ENCODE measurements at places on chromosomes 5 and 9.

DNA sequence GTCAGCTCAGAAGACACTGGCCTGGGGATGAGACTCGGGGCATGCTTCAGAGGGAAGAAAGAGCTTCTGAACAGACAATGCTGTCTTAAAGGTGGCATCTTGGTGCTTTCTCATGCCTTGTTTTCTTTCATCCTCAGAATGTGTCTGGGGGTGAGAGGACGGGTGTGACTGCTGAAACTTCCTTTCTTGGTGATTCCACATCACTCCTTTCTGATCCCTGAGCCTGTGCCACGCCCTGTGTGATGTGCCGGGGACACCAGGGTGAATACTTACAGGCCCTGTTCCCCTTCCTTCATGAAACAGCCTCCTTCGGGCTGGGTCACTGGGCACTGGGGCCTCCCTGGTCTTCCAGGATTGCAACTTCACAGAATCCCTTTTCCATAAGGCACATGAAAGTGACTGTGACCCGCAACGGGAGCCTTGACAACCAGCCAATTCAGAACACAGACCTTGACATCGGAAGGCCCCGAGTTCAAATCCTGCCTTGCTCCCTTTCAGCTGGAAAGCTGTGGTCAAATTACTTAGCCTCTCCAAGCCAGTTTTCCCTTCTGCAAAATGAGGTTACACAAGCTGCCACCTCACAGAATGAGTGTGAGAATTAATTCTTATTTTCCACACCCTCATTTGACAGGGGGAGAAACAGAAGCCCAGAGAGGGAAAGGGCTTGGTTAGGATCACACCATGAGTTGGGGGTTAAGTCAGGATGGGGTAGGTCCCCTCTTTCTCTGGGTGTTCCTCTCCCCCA is 44.1 kb upstream of the IL17B start:
- no peak for DNase-seq

GRCh38 chr5:124745007-124745927 is 1.2 kb downstream of the ZNF608 start:
- peak; percentile 41 for DNase-seq

DNA sequence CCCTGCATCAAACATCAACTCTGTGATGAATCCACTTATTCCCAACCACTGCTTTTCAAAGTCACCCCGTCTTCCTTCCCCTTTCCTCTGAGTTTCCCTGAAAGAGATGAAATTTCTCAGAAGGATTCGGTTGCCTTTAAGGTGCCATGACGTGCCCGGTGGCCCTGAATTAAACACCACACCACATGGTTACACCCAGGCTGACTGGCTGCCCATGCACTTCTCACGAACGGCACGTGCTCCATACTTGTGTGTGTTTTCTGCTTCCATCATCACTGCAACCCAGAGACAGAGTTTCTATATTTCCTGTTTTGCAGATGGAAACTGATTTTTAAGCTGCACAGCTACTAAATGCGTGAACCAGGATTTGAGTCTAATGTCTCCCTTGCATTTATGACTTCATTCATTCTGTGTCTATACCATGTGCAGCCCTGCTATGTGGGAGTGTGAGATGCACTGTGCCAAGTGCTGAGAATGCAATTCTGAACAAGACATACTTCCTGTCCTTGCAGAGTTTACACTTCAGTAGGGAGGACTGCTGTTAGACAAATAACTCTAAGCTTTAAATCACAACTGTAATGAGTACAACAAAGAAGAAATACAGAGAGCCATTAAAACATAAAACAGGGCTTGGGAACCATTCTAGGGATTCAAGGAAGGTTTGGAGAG is 162.9 kb downstream of the NXNL2 start:
- DNase-seq = no peak

- peak; percentile 76 for DNase-seq
Measured at GRCh38 chr5:113085880-113086409, 109.3 kb downstream of the DCP2 start.

GRCh38 chr9:121267689-121268597 is at the start of gene GSN:
TSS of gene GSN (plus strand) at chr9:121268162. CDS start at chr9:121301972, 33,810 bp downstream.
- DNase-seq = peak; percentile 69

DNA sequence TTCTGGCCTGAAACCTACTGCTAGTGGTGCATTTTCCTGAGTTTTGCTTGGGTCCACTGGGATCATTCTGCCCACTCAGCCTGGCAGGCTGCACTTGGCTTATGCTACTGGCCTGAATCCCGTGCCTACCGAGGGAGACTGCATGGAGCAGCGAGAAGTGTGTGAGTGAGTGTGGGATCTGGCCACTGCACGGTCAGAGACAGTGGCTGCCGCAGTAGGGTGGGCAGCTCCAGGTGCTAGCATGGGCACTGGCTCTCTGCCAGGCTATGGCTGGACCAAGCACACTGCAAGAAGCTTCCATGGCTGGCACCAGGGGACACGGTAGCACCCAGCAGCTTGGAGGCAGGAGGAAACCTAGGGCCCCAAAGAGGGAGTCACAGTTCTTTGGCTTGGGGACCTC is 1058.7 kb upstream of the ACO1 start:
- no peak for DNase-seq

- no peak for DNase-seq
Measured at GRCh38 chr9:107034831-107035230, 171.9 kb downstream of the ZNF462 start.

DNA sequence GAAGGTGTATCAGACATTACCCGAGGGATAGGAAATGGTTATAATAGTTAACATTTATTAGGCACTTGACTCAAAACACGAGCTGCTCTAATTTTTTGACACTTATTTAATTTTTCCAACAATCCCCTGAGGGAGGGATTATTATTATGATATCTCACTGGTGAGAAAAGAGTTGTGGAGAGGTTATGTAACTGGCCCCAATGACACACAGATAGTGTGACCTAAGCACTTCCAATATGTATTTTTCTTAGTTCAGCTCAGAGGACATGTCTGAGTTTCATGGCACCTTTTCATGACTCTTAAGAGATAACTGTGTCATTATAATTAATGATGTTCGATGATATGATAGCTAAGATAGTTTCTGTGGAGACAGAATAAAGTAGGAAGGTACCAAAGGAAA is 86.9 kb downstream of the PTCD2 start:
- no peak for DNase-seq

GRCh38 chr9:90219548-90220118 is 423.0 kb downstream of the DIRAS2 start:
- no peak for DNase-seq

- DNase-seq = peak; percentile 1
Measured at GRCh38 chr9:84271531-84271900, 69.0 kb downstream of the SLC28A3 start.

GRCh38 chr5:159097784-159098602 is 1.7 kb downstream of the EBF1 start:
- peak; percentile 41 for DNase-seq

- no peak for DNase-seq
Measured at GRCh38 chr5:33608344-33609041, 167.7 kb downstream of the TARS1 start.
